ENCODE measurements at places on chromosomes 16 and 17.

DNA sequence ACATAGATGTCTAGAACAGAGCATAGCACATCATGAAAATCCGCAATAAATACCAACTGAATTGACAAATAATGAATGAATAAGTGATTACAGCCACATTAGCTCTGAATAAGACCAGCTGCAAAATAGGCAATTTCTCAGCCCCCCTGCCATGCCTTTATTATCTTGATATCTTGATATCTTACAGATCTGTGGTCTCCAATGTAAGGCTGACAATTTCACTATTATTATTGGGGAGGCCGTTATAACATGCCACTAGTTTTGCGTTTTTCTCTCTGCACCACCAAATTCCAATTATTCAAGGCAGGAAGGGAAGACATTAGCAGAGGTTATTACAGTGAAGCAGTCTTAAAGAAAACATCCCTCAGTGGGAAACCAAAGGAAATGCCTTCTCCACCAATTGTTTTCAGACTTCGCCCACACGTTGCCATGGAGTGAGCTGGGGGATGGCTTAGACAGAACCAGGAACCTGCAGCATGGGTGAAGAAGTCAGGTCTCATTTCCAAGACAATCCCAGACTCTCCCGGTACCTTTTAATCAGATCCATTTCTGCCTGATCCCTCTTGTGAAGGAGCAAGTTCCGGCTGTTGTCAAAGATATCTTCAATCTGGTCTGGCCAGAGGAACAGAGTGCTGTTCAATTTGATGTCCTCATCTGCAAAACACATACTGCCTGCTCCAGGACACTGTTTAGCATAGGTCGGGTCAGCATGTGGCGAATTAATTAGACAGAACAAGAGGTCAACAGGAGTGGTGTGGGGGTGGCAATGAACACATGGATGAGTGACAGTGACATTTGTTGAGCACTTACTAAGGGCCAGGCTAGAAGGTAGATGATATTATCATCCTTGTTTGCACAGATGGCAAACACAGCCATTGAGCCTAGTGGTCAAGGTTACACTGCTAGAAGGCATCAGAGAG, 46.4 kb downstream of the DNAH3 start:
- no peaks in the 10 kb centered on the region for H3K4me1 ChIP-seq
- no peaks in the 10 kb centered on the region for H3K27me3 ChIP-seq
- peak; percentile 48 for DNase-seq
- H3K27ac ChIP-seq: no peak overlapping the region

DNA sequence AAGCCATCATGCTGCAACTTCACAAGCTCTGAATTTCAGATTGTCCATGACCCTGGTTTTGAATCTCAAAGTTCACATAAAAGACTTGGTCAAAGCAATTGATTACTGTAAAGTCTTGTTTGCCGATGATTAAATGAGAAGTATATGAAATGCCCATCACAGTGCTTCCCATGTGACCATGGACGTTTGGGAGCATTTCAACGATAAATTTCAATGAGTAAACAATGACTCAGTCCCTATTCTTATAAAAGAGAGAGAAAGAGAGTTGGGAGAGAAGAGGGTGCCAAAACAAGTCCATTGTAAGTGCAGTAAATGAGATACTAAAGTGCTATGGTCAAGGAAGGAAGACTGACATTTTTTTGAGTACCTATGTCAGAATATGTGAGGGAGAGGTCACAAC, 276.9 kb downstream of the SOX9 start:
- H3K4me1 ChIP-seq: no peaks in the 10 kb centered on the region
- DNase-seq: no peak
- H3K27ac ChIP-seq: no peak overlapping the region
- no peak overlapping the region for H3K4me3 ChIP-seq
- H3K36me3 ChIP-seq: no peaks in the 10 kb centered on the region

DNA sequence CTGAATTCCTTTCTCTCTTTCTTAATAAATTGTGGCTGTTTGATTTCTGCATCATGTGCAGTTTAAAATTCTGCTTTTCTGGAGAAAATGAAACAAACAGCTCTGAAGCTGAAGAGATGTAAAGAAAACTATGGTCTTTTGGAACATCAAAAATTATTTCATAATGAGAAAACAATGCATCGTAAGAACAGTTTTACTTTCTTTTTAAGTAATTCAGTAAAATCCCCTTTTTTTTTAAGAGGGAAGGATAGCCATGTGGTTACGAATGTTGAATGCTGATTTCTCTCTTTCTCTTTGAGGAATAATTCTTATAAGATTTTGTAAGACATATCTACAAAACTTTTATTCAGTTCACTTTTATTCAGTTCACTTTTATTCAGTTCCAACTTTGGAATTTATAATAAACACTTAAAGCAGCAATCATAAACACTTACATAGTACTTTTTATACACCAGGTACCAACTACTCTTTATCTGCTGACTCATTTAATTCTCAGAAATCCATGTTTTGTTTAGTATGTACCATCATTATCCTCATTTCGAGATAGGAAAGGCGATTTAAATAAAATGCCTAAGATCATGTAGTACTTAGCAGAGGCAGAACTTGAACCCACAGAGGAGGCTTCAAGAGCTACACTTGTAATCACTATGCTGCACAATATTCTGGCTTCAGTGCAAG, 26.6 kb downstream of the CNTNAP4 start:
- no peaks in the 10 kb centered on the region for H3K4me1 ChIP-seq
- H3K27me3 ChIP-seq: no peaks in the 10 kb centered on the region
- no peak overlapping the region for H3K4me3 ChIP-seq
- DNase-seq: no peak
- H3K27ac ChIP-seq: no peak overlapping the region

GRCh38 chr17:74737299-74738050, 419 bp downstream of the RAB37 start:
- H3K27me3 ChIP-seq: peaks cover 19% of the 10 kb centered on the region
- H3K4me3 ChIP-seq: peak overlapping the region; percentile 47
- H3K27ac ChIP-seq: peak overlapping the region; percentile 28
- DNase-seq: no peak

- H3K27me3 ChIP-seq: no peaks in the 10 kb centered on the region
- H3K27ac ChIP-seq: no peak overlapping the region
- H3K4me3 ChIP-seq: no peak overlapping the region
- H3K36me3 ChIP-seq: no peaks in the 10 kb centered on the region
These were observed 66.5 kb downstream of the PCTP start for GRCh38 chr17:55817397-55817709.

GRCh38 chr16:86457501-86458148, 52.7 kb upstream of the FOXF1 start:
- no peaks in the 10 kb centered on the region for H3K36me3 ChIP-seq
- H3K4me3 ChIP-seq: no peak overlapping the region
- no peak for DNase-seq
- no peak overlapping the region for H3K27ac ChIP-seq
- H3K27me3 ChIP-seq: no peaks in the 10 kb centered on the region
- no peaks in the 10 kb centered on the region for H3K4me1 ChIP-seq

DNA sequence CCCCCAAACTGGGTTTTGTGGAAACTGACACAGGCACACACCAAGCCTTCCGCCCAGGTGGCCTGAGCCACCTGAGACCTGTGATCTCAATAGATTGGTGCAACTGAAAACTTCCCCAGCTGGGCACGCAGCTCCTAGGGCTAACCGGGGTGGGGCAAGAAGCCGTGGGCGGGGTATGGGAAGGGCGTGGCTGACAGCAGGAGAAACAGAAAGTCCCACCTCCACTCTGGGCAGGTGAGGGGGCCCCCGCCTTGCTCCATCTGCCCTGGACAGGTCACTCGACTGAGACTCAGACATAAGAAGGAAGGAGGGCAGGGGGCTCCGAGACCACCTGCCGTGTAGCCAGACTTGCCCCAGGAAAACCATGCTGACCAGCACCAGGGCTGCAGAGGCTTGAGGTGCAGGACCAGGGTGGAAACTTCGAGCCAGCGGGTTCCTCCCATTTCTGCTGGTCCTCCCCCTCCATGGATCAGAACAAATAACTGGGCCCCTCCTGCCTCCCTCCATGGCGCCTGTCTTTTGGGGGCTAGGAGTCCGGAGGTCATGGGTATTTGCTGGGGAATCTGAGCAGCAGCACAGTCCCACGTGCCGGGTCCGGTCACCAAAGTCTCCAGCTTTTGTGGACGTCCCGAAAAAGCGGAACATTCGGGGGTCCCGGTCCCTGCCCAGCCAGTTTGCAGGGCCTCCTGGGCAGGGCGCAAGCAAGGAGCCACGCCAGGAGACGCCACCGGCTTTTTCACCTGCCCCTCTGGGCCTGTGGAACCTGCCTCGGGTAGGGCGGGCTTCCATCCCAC, 1.3 kb downstream of the TIMP2 start:
- H3K4me3 ChIP-seq: peak overlapping the region; percentile 81
- no peak for DNase-seq
- H3K27me3 ChIP-seq: no peaks in the 10 kb centered on the region
- H3K4me1 ChIP-seq: no peaks in the 10 kb centered on the region
- H3K27ac ChIP-seq: peak overlapping the region; percentile 91

- no peaks in the 10 kb centered on the region for H3K4me1 ChIP-seq
- no peak for DNase-seq
- H3K27me3 ChIP-seq: no peaks in the 10 kb centered on the region
- no peaks in the 10 kb centered on the region for H3K36me3 ChIP-seq
- no peak overlapping the region for H3K4me3 ChIP-seq
These were observed 14.5 kb upstream of the MYCBPAP start for GRCh38 chr17:50493744-50494143.

GRCh38 chr16:25253322-25253721, 4.3 kb downstream of the ZKSCAN2 start:
- no peak overlapping the region for H3K27ac ChIP-seq
- peaks cover 59% of the 10 kb centered on the region for H3K36me3 ChIP-seq
- H3K4me1 ChIP-seq: no peaks in the 10 kb centered on the region
- H3K4me3 ChIP-seq: no peak overlapping the region
- H3K27me3 ChIP-seq: no peaks in the 10 kb centered on the region

- no peaks in the 10 kb centered on the region for H3K36me3 ChIP-seq
- H3K4me3 ChIP-seq: no peak overlapping the region
- H3K4me1 ChIP-seq: peaks cover 6% of the 10 kb centered on the region
- H3K27me3 ChIP-seq: no peaks in the 10 kb centered on the region
- no peak for DNase-seq
These were observed 71.9 kb upstream of the NOG start for GRCh38 chr17:56521414-56522141.

- H3K27me3 ChIP-seq: no peaks in the 10 kb centered on the region
- no peak overlapping the region for H3K4me3 ChIP-seq
- no peaks in the 10 kb centered on the region for H3K36me3 ChIP-seq
- H3K4me1 ChIP-seq: no peaks in the 10 kb centered on the region
- no peak for DNase-seq
These were observed 5.7 kb upstream of the NUP93 start for GRCh38 chr16:56724191-56724590.

- H3K36me3 ChIP-seq: peaks cover 6% of the 10 kb centered on the region
- DNase-seq: no peak
- H3K27me3 ChIP-seq: no peaks in the 10 kb centered on the region
- H3K4me3 ChIP-seq: peak overlapping the region; percentile 88
These were observed 341 bp downstream of the SLC7A6OS start for GRCh38 chr16:68310437-68310773.

GRCh38 chr17:77908501-77908900, 50.0 kb upstream of the TNRC6C start:
- H3K27ac ChIP-seq: no peak overlapping the region
- DNase-seq: no peak
- no peaks in the 10 kb centered on the region for H3K36me3 ChIP-seq
- no peak overlapping the region for H3K4me3 ChIP-seq

- no peaks in the 10 kb centered on the region for H3K36me3 ChIP-seq
- DNase-seq: no peak
- H3K4me1 ChIP-seq: peaks cover 4% of the 10 kb centered on the region
These were observed 9.2 kb upstream of the NLRC5 start for GRCh38 chr16:56980201-56980535.

GRCh38 chr16:50881956-50882355, 140.1 kb downstream of the CYLD start:
- H3K4me3 ChIP-seq: no peak overlapping the region
- no peaks in the 10 kb centered on the region for H3K36me3 ChIP-seq
- H3K4me1 ChIP-seq: no peaks in the 10 kb centered on the region
- no peaks in the 10 kb centered on the region for H3K27me3 ChIP-seq

DNA sequence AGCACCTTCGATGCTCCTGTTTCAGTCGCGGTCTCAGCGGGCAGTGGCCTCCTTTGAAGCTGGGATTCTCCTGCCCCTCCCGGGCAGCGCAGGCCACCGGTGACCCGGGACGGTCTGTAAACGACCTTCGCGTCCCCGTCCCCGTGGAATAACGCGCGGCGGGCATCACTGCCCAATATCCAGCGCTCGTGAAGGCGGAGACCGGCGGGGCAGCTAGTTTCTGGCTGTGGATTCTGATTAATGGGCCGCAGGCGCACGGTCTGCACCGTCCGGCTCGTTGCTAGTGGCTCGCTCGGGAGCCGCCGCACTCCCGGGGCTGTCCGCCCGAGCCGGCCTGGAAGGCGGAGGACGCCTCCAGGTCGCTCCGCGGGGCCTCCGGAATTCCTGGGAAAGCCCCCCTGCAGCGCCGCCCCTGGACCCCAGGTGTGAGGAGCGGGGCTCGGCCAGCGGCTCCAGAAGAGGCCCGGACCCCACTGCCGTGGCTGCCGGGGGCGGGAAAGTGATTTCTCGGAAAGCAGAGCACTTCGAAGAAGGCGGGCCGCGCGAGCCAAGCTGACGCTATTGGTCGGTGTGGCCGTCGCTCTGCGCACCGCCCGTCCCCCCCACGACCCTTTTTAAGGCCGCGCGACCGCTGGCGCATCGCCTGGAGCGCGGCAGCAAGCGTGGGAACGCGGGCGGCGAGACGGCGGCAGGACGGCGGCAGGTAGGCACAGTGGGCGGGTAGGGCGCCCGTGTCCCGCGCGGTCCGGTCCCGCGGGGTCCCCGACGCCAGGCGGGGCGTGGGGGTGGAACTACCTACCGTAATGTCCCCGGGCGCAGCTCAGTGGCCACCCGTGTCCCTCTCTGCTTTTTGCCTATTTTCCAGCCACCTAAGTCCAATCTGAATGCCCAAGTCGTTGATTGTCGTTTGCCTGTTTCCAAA, at the start of gene IRF8:
Gene IRF8 (plus strand): TSS at position 642 of the 922 bp plus-strand sequence. CDS start 3,854 bp downstream, outside the sequence.
- peak within 1 kb of the TSS; percentile 54 for H3K4me3 ChIP-seq
- peaks cover 7% of the 10 kb centered on the region for H3K27me3 ChIP-seq
- peaks cover 24% of the 10 kb centered on the region for H3K4me1 ChIP-seq
- peak; percentile 72 for DNase-seq

GRCh38 chr17:42484304-42484703, 25.6 kb downstream of the ATP6V0A1 start:
- no peak overlapping the region for H3K27ac ChIP-seq
- peaks cover 93% of the 10 kb centered on the region for H3K36me3 ChIP-seq
- no peak for DNase-seq
- no peaks in the 10 kb centered on the region for H3K4me1 ChIP-seq

- peak overlapping the region; percentile 78 for H3K27ac ChIP-seq
- peaks cover 52% of the 10 kb centered on the region for H3K4me1 ChIP-seq
- DNase-seq: no peak
- no peaks in the 10 kb centered on the region for H3K36me3 ChIP-seq
- peaks cover 15% of the 10 kb centered on the region for H3K27me3 ChIP-seq
- H3K4me3 ChIP-seq: peak overlapping the region; percentile 13
These were observed 4.4 kb downstream of the TBX2 start for GRCh38 chr17:61403801-61404662.

GRCh38 chr16:55624696-55625095, 31.1 kb upstream of the SLC6A2 start:
- no peak overlapping the region for H3K4me3 ChIP-seq
- no peaks in the 10 kb centered on the region for H3K36me3 ChIP-seq
- H3K27me3 ChIP-seq: no peaks in the 10 kb centered on the region
- H3K4me1 ChIP-seq: no peaks in the 10 kb centered on the region

GRCh38 chr17:27218719-27219488, 75.0 kb upstream of the WSB1 start:
- H3K27me3 ChIP-seq: no peaks in the 10 kb centered on the region
- no peak overlapping the region for H3K27ac ChIP-seq
- H3K36me3 ChIP-seq: no peaks in the 10 kb centered on the region
- DNase-seq: no peak
